ENCODE measurements at places on chromosomes 11 and 22. TPM values are rescaled to one million over a fixed set of nuclear protein-coding genes. Genes with fewer than 3 reads are reported as not detected.

Gene LGALS12
- 0.17 TPM for total RNA-seq

Gene TRIM48
- not detected for total RNA-seq

Gene NPTXR
- total RNA-seq, result 0.88 TPM

Gene RIMBP3C
- 0.20 TPM for total RNA-seq

Gene SAA1
- 16.8 TPM for total RNA-seq

Measured in lower leg skin (tissue), 4 donors.